ENCODE measurements at places on chromosomes 1 and 21.

GRCh38 chr1:116262207-116262994 lies 110.6 kb upstream of the ATP1A1 start:
- no peak for DNase-seq

DNA sequence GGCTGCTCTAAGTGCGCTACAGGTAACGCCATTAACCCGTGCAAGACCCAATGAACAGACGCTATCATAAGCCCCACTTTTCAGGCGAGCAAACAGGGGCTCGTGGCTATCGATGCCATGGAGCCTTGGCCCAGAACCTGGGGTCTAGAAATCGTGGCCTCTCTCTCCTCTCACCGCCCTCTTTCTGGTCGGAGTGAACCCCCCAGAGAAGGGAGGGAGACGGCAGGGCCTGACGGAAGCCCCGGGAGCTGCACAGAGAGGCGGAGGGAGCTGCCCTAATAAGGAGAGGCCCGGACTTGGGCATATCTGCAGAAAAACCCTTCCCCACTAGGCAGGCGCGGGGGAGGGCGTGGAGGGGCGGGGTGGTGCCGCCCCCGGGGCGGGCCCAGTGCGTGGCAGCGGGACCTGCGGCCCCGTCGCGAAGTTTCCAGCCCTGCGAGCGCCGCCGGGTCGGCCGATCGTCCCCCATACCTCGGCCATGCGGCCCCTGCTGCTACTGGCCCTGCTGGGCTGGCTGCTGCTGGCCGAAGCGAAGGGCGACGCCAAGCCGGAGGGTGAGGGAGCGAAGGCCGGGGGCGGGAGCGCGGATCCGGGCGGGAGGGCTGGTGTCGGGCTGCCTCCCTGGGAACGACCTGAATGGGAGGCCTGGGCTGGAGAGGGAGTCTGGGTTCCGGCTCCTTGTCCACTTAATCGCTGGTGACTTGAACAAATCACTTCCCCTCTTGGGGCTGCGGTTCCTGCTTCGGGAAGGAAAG lies at the start of gene PLOD1:
Gene PLOD1 (plus strand): TSS at position 416 of the 755 bp plus-strand sequence. CDS start 63 bp downstream, at position 479.
- DNase-seq, result peak; percentile 96

DNA sequence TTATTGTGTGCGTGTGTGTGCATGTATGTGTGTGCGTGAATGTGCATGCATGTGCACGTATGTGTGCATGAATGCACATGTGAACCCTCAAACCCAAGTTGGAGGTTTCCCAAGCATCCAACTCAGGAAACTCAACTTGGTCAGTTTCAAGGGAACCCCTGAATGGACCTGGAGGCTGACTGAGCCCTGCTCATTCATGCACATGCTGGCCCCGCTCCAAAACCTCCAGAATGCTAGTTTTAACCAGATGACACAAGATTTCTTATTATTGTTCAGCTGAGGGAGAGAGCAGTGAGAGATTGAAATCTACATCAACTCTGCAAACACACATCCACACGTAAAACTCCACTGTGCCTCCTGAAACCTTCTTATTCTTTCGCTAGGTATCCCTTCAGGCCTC lies 104.4 kb downstream of the OMA1 start:
- no peak for DNase-seq

DNA sequence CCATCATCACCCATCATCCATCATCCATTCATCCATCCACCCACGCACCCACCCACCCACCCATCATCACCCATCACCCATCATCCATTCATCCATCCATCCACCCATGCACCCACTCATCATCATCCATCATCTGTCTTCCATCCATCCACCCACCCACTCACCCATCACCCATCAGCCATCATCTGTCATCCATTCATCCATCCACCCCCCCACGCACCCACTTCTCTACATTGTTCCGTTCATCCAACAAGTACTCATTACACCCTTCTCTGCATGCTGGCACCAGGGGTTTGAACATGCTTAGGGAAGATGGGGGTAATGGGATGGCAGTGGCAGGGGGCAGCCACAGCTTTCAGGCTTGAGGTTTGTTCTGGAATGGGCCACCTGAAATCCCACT lies 82.1 kb downstream of the ADARB1 start:
- no peak for DNase-seq

- DNase-seq, result no peak
Measured at GRCh38 chr1:205497351-205497750, 7.1 kb upstream of the CDK18 start.

DNA sequence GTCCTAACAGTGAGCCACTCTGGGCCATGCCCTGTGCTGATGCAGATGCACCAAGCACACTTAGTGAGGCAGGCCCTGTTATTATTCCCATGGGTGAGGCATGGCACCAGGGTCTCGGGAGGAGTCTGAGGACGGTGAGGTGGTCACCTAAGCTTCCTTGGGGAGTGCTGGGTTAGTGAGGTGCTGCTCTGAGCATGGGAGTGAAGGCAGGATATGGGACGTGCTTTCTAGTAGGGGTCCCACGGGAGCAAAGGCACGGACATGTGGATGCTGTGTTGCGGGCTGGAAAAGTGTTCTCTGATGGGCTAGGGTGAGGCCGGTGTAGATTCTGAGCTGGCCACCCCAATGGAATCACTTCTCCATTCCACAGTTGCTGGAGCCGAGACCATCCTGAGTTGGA lies 77.5 kb upstream of the CSF3R start:
- DNase-seq, result no peak

GRCh38 chr1:152112101-152112884 lies 3.0 kb downstream of the TCHH start:
- DNase-seq, result peak; percentile 23

GRCh38 chr1:234697015-234697414 lies 87.0 kb upstream of the IRF2BP2 start:
- DNase-seq, result no peak

GRCh38 chr1:198642983-198643382 lies 4.1 kb downstream of the PTPRC start:
- DNase-seq, result no peak

DNA sequence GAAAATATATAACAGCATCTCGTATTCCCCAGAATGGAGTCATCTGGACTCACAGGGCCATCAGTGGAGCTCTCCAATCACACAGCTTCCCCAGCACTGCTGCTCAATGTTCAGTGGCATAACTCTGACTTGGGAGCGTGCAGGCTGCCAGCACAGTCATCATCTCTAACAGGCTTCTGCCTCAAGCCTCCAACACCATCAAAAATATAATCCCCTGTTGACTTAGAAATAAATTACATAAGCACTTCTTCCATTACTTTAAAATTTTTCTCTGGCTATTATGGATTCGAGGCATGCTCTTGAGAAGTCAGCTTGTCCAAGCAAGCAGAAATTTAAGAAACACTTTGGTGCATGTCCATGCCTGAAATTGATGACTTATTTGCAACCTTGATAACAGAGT lies 6.2 kb downstream of the DUSP23 start:
- no peak for DNase-seq

DNA sequence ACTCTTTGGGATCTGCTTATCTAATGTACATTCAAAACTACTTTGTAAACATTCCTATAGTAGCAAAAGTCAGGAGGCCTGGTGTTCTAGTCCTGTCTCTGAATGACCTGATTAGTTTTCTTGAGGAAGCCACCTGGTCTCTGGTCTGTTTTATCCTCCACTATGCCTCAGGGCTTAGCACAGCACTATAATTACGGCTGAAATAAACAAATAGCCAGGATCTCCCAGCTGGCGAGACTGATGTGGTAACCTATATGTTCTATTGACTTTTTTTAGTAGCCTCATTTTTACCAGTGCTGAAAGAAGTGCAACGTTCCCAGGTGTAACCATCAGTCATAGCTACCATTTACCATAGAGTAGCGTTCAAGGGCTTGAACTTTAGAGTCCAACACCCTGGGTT lies 24.2 kb upstream of the RPL11 start:
- DNase-seq, result no peak

GRCh38 chr1:66725885-66726665 lies 26.2 kb upstream of the DYNLT5 start:
- peak; percentile 90 for DNase-seq

DNA sequence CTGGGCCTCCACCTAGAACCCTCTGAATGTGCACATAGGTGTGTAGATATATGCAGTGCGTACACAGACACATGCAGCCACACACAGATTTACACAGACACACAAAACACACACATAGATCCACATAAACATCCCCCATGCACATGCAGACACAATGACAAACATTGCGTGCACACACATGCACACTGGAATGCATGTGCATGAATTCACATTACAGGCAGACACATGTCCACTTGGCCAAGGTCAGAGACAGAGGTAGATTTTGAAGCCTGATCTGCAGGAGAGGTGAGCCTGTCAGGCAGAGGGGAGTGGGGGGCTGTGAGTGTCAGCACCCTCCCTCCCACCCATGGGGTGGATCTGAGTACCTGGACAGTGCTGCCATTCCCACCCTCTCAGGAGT lies 338.5 kb downstream of the PTPRU start:
- no peak for DNase-seq

All from suppressor macrophage (primary cell).